ENCODE measurements at places on chromosomes 1 and 21.

GRCh38 chr1:37274486-37274885, 199.9 kb upstream of the ZC3H12A start:
- DNase-seq: no peak

- no peak for DNase-seq
These were observed 301.7 kb downstream of the NTNG1 start for GRCh38 chr1:107442551-107442950.

DNA sequence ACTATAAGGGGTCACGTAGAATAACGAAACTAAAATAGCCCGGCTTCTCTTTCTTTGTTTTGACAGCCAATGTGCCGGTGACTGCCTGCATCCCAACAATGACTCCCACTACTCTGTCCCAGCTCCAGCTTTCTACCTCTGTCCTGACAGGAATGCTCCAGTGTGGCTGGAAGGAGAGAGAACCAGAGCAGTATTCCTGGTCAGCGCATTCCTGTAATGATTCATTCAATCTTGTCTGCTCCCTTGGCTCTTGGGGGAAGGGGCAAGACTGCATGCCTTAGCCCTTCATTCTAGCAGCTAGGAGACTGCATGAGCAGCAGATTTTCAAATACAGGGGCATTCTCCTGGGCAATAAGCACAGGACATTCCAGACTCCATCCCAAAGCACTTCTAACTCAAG, 132.1 kb upstream of the PRMT6 start:
- DNase-seq: no peak

DNA sequence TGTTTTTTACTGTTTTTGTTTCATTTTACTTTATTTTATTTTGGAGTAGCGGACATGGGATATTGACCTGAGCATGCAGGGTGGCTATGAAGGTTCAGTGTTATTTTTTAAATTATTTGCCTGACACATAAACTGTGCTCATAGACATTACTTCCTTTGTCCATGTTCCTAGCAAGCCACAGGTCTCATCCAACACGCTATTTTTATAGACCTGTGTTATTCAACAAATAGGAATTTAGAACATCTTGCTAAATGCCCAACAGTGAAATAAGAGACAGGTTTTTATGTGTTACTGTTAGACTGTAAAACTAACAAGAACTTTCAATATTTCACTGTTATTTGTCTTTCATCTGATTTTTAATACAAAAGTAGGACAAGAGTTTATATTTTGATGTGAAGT, 756.4 kb downstream of the KCNT2 start:
- no peak for DNase-seq

- DNase-seq: no peak
These were observed 275.0 kb downstream of the LRRC40 start for GRCh38 chr1:69930396-69930795.

DNA sequence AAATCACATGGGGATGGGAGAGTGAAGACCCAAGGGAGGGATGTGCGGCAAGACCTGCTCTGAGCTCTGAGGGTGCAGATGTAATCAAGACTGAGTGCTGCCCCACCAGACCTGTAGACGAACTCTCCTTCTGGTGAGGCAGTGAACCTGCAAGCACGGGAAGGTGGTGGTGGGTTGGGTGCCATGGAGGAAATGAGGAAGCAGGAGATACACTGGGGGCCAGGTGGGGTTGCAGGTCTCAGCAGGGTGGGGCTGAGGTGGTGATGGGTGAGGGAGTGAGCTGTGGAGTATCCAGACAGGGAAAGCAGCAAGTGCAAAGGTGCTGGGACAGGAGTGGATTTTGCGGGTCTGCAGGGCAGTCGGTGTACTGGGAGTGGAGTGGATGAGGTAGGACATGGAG, 102.3 kb downstream of the KCNJ15 start:
- DNase-seq: no peak

- no peak for DNase-seq
These were observed 81.6 kb upstream of the KCNE2 start for GRCh38 chr21:34282223-34282622.

DNA sequence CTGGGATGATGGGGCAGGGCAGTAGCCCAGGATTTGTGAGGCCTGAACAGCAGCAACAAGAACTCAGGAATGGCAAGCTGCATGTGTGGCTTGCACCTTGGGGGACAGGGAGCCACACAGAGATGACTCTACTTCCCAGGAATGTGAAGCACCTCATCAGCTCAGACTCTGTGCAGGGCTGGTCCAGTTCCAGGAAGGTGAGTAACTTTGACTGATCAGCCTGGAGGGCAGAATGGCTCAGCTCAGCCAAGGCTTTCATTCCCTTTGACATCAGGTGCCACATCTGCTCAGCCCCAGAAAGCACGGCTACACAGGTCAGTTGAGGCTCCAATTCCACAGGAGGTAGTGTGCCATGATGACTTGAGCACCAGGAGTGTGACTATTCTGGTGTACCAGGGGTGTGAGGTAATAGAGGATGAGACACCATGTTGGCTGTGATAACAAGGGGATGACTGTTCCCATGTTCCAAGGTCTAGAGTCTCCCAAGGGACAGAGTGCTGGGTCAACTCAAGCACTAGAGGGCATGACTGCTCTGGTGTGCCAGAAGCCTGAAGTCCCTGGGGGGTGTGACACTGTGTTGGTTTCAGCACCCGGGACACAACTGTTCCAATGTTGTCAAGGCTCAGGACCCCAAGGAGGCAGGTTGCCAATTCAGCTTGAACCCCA, 625.8 kb upstream of the ADGRL2 start:
- no peak for DNase-seq

- DNase-seq: peak; percentile 98
These were observed at the start of gene DNAJC16 for GRCh38 chr1:15526490-15527339. Gene DNAJC16, plus strand, starts transcription at chr1:15526848. Its CDS starts 2,258 bp downstream, at chr1:15529106.

GRCh38 chr1:24540051-24540905, 15.6 kb upstream of the NCMAP start:
- DNase-seq: no peak

- no peak for DNase-seq
These were observed 44.9 kb upstream of the COL6A2 start for GRCh38 chr21:46052703-46053651.

GRCh38 chr1:26733982-26734381, 38.2 kb downstream of the ARID1A start:
- DNase-seq: no peak

GRCh38 chr1:29120947-29121485, 2.7 kb downstream of the TMEM200B start:
- DNase-seq: no peak

DNA sequence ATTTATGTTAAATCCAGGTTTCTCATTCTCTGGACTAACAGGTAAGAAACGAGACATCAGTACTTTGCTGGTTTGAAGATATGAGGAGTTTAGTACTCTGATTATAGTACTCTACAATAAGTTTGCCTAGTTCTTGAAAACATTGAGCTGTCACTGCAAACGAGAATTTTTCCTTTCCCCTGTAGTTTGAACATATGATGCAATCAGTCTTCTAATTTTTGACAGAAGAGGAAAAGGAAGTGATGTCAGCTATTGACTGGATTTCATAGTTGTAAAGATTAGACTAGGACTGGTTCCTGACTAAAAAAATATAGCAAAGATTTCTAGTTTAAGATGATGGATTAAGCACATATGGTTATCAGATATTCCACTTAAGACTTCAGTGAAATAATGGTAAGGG, 461.9 kb downstream of the LRRIQ3 start:
- no peak for DNase-seq

DNA sequence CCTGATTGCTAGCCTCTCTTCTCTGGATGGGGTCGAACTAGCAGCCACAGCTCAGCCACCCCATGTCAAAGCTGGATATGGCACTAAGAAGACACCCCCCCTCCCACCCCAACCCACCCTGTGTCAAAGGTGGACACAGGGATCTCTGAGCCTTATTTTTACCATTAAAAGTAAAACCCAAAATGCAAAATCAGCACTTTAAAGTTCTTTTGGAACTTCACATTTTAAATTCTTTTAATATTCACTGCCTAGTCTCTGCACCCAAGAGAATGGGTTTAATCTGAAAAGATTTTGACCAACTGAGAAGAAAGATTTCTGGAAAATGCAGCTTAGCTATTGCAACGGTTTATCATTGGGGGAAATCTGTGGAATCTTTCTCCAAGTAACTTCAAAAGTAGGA, 167.6 kb downstream of the TGFBR3 start:
- no peak for DNase-seq

DNA sequence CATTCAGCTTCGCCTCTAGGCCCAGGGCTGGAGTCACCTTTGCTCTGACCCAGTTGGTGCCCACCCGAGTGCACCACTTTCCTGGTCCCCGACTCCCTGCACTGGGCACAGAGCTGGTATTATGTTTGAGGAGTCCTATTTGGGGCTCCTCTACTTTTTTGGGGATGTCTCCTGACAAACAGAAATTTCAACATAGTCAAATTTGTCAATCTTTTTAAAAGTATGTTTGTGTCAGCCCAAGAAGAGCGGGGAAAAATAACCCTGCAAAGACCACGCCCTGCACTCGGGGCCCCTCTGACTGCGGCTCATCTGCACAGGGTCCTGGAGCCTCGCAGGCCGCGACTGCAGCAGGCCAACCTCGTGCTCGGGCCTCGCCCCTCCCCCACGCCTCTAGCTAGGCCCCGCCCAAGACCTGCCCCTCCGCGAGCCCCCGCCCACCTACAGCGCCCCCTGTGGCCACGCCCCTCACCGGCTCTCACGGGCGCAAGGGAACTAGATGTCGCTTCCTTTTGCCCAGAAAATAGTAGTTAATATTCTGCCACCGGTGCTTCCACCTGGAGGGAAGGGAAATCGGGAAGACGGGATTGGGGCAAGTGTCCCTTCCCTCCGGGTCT, 11.4 kb downstream of the FAM229A start:
- DNase-seq: peak; percentile 46

- no peak for DNase-seq
These were observed 430.6 kb upstream of the BRINP3 start for GRCh38 chr1:190908246-190908645.

DNA sequence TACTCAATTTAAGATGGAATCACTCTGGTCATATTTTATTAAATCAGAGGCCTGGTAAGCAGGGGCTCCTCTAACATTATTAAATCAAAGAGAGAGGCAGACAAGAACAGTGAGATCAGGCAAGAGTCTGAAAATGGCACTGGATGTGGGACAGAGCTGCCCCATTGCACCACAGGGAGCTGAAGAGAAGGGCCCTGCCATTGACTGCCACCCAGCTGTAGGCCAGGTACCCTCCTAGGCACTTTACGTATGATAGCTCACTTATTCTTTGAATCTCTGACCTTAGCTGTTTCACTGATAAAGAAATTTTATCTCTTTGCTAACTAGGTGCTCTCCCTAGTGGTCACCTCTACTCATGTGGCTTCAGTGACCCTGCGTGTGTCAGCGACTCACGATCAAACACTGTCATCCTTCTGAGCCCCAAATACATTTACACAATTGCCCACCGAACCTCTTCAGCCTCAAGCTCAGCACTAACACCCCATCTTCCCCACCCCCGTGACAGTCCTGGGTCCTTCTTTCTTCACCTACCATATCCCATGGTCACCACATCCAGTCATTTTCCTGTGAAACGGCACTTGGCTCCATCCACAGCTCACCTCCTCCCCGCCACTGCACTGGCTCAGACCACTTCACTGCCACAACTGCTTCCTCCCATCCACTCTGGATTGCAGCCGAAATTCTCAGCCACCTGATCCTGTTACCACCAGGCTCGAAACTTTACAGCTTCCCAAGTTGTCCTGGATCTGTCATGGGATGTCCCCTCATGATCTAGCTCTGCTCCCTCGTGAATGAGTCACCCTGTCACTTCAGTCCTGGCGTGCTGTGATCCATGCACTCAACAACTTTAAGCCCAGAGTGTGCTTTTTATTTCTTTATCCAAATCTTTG, 97.3 kb upstream of the SYT6 start:
- no peak for DNase-seq

- no peak for DNase-seq
These were observed 62.4 kb downstream of the CD247 start for GRCh38 chr1:167455786-167456446.

- DNase-seq: no peak
These were observed 148.5 kb downstream of the GDAP2 start for GRCh38 chr1:117780687-117781475.

GRCh38 chr1:59292562-59292961, 4.3 kb upstream of the FGGY start:
- DNase-seq: no peak
